ENCODE measurements at places on chromosomes 5 and 9. TPM values are rescaled to one million over a fixed set of nuclear protein-coding genes. Genes with fewer than 3 reads are reported as not detected.

Gene SH3TC2
- 1.2 TPM for polyA plus RNA-seq

Gene TMEM245
- polyA plus RNA-seq = 78.0 TPM

Gene GPX3
- 1,283 TPM for polyA plus RNA-seq

Gene PCDH1
- 28.1 TPM for polyA plus RNA-seq

Gene TMC1
- 0.86 TPM for polyA plus RNA-seq

Gene C7
- 143 TPM for polyA plus RNA-seq

Gene GADD45G
- polyA plus RNA-seq = 5.5 TPM

Gene PTGS1
- 5.6 TPM for polyA plus RNA-seq

Gene MLANA
- 0.64 TPM for polyA plus RNA-seq

Gene PCDHGA12
- 1.5 TPM for polyA plus RNA-seq

- no peak for DNase-seq
Measured at GRCh38 chr5:125083981-125084380, 337.5 kb upstream of the ZNF608 start.

- DNase-seq = no peak
Measured at GRCh38 chr5:65163698-65164097, 318.0 kb downstream of the ADAMTS6 start.

GRCh38 chr9:109114670-109115069 lies 5.1 kb downstream of the TMEM245 start:
- DNase-seq = no peak

GRCh38 chr5:131671409-131671808 lies 36.4 kb upstream of the RAPGEF6 start:
- no peak for DNase-seq

- no peak for DNase-seq
Measured at GRCh38 chr5:90987726-90988125, 395.4 kb downstream of the ARRDC3 start.

DNA sequence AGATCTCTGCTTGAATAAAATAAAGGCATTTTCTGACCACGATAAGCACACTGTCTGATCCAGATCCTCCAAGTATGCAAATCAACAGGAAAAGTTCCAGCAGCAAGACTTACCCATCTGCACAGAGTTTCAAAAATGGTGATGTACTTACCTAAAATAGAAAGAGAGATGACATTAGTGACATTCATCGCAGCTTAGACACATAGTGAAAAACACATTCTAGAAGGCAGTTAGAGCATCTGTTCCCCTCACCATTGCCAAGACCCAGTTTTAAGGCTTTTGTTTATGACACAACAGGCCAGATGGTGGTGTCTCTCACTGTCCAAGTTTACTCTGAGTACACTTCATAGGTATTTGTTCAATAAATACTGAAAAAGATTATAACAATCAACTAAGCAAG lies 207.7 kb downstream of the PDE4D start:
- DNase-seq = no peak

DNA sequence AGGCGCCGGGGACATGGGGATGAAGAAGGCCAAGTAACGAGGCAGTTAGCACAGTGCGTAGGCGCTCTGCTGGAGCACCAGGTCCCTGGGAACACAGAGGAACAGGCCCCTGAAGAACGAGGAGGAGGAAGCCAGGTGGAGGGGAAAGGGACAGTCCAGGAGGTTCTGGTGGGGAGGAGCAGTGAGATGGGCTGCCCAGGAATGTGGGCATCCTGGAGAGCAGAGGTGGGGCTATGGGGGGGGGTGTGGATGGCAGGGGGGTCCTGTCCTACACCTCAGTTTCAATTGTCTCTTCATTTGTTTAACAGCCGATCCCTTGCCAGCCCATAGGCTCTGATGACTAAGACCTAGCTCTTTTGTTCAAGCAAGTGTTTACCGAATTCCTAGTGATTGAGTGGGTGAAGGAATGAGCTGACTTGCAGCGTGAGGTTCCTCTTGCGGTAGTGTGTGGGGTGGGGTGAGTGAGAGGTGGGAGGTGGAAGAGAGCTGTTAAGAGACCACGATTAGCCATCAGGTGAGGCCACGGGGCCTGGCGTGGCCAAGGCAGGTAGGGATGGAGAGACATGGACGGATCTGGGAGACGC lies 8.4 kb upstream of the PHYHD1 start:
- no peak for DNase-seq

DNA sequence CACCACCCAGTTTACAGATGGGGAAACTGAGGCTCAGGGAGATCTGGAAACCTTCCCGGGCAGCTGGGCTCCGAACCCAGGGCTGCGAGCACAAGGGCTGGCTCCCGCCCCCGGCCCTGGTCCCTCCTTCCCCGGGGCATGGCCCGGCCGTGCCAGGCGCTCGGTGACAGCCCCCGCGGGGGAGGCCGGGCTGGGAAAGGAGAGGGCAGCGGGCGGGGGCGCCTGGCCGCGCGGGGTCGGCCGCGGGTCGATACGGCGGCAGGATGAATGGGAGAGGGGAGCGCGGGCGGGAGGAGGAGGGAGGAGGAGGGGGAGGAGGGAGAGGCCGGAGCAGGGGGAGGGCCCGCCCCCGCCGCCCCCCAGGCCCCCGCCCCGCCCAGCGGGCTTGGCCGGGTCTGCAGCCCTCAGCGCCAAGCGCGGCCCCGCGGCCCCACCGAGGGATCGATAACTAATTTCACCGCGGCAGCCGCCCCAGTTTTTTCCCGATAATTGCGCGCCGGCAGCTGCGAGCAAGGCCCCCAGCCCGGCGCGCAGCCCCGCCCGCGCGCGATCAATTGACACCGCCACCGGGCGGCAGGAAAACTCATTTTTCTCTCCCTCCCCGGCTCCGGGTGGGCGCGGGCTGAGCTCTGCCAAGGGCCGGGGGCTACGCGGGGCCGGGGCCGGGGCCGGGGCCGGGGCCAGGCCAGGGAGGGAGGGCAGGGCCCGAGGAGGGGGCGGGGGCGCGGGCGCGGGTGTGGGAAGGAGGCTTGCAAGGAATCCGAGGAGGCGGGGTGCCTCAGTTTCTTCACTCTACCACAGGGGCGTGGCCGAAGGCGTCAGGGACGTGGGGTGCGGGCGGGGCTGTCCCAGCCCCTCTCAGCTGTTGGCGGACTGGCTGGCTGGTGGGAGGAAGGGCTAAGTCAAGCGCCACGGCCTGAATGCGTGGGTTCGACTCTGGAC lies 52.1 kb downstream of the C9orf50 start:
- DNase-seq = no peak

GRCh38 chr9:84671586-84672521 lies 2.3 kb downstream of the NTRK2 start:
- no peak for DNase-seq

GRCh38 chr5:39523821-39524220 lies 99.0 kb upstream of the DAB2 start:
- no peak for DNase-seq

DNA sequence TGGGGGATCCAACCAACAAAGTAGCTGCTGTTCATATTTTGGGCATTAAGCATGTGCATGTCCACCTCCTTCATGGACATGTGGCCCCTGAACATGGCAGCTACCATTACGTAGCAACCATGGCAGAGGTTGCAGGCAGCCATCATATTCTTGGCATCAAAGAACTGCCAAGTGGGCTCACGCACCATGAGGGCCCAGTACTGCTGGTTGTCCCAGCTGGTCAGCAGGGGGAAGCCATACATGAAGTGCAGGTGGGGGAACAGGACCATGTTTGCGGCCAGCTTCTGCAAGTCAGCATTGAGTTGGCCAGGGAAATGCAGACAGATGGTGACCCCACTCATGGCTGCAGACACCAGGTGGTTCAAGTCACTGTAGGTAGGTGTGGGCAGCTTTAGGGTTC lies 9.5 kb downstream of the MTAP start:
- no peak for DNase-seq

DNA sequence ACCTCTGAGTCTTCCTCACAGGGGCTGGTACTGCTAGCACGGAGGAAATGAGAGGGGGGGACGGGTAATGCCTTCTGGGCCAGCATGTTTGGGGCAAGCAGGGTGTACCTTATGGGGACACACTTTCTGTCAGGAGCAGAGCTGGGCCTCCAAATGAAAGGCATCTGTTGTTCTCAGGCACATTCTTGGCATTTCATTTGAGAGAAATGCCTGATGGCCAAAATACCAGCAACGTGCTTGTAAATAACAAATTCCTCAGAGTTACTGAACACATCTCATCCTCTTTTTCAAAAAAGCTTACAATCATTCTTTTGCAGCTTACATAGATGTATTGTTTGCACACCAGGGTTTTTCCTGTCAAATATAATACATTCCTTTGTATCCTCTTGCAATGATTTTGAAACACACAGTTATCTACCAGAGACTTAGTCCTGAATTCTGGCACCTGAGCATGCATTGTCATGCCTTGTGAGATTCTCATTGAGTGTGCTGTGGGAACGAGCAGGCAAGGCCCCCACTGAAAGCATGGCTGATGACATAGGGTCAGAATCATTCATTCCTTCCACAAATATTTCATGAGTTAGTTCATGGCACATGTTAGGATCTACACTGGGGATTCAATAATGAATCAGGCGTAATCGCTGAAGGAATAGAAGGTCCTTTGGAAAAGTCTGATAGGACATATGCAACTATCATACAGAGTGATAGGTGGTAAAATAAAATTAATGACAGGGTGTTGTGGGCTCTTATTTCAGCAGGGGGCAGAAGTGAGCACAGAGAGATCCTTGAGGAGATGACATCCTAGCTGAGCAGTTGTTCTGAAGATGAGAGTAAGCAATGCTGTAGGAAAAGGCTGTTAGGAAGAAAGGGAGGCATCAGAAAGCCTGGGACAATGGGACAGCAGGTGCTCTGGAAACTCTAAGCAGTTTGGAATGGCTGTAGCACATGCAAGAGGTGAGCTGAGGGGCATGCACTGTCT lies 260.9 kb upstream of the TUT7 start:
- no peak for DNase-seq

GRCh38 chr9:33153666-33154065 lies 13.5 kb downstream of the B4GALT1 start:
- no peak for DNase-seq

GRCh38 chr9:106707738-106708474 lies 155.1 kb upstream of the ZNF462 start:
- no peak for DNase-seq

DNA sequence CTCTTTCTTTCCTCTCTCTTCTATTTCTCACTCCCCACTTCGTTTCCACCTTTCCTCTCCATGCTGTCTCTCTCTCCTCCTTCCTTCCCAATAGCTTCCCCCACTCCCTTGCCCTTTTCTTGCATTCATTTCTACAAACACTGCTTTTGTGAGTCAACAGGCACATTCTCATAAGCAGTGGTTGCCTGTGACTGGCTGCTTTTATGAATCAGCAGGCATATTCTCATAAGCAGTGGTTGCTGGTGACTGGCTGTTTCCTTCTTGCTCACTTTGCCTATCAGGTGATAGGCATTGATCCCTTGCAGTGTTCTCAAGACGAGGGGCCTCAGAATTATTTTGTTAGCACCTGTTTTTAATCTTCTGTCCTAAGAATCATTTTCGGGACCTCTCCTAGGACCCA lies 116.1 kb upstream of the ACTBL2 start:
- DNase-seq = no peak

DNA sequence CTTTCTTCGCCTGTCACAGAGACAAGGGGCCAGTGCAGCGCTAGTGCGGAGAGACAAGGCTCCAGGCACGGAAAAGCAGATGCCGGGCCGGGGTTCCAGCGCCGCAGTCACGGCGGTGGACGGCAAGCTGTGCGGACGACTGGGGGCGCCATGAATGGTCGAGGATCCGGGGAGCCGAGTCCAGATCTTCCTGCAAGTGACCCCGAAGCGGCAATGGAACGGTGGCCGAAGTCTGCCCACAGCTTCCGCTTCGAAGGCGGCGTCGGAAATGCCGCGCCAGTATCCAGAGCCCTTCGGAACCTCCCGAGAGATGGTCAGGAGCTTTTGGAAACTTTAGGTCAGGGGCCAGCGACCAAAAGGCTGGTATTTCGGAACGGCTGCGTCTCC lies 601 bp upstream of the FAF2 start:
- DNase-seq = no peak

DNA sequence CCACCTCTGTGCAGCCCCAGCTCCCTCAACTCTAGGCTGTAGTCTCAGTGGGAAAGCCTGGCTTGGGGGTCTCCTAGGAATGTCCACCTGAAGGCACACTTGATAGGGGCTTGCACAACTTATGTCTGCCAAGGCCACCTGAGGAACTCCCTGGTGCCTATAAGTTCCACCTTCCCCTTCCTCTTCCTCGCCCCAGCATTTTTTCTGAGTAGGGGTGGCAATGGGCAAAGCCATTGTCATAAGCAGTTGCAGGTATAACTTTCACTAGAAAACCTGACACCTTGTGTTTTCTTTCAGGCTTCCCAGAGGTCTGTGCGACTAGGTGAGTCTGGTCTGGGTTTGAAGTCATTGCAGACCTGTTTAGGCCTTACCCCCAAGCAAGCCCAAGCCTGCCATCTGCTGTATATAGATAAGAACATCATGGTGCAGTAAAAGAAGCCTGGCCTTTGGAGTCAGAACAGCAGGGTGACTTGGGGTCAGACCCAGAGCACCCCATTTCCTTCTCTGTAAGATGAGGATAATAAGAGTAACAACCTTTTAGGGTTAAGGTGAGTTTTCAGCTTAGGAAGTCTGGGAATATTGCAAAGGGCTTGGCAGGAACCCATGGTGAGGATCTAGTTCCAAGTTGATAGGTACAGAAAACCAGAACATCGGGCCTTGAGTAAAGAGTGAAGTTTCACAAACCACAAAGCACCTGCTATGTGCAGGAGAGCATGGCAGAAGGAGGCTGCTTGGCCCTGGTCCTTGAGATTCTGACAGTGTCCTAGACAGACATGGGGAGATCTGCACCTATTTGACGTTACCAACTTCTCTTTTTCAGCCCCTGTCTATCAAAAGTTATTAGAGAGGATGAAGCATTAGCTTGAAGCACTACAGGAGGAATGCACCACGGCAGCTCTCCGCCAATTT lies 33.8 kb downstream of the TGFBI start:
- DNase-seq = no peak

GRCh38 chr5:98795243-98795642 lies 21.8 kb downstream of the RGMB start:
- DNase-seq = no peak

GRCh38 chr9:88791105-88791805 lies 200.0 kb upstream of the S1PR3 start:
- no peak for DNase-seq

DNA sequence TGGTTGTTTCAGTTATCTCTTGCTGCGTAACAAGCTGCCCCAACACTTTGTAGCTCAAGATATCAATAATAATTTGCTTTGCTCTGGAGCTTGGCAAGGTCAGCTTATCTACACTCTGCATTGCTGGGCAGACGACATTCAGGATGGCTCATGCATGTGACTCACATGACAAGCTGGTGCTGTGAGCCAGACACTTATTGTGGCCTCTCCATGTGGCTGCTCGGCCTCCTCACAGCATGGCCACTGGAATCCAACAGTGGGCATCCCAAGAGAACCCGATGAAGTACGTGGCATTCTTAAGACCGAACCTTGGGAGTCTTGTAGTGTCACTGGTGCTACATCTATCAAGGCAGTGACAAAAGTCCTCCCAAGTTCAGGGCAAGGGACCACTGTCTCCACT lies 94.2 kb upstream of the MVB12B start:
- DNase-seq = no peak
